CD4-positive, alpha-beta T cell treated with Interleukin-2 at 100 ng/mL for 4 hours (primary cell): ENCODE measurements at places on chromosomes 13 and 19.

GRCh38 chr19:49890349-49891311 is 6.1 kb downstream of the IL4I1 start:
- DNase-seq = peak; percentile 64

- no peak for DNase-seq
These were observed 9.5 kb upstream of the TYK2 start for GRCh38 chr19:10389863-10390262.

GRCh38 chr13:113514847-113515246 is 24.3 kb upstream of the DCUN1D2 start:
- no peak for DNase-seq

GRCh38 chr13:45368005-45368404 is 27.0 kb upstream of the TPT1 start:
- peak; percentile 13 for DNase-seq

DNA sequence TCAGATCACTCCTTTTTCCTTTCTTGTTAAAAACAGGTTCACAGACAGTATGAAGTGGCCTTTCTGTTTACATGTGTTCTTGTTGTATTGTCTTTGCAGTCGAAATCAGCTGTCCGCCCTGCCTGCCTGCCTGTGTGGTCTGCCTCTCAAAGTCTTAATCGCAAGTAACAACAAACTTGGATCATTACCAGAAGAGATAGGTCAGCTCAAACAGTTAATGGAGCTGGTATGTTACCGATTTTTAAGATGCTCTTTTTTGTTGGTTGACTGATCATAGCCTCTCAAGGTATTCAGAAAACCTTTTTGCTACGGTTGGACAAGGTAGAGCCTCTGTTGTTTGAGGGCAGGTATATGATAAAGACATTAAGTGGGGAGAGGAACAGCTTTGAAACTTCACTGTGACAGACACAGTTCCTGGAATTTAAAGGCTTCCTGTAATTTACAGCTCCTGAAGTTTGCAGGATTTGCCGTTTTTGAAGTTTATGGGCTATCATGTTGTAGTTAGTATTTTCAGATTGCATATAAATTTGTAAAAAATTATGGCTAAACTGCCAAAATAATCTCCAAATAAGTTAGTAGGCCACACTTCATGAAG is 116.1 kb downstream of the LRCH1 start:
- no peak for DNase-seq

- DNase-seq = no peak
These were observed 13.6 kb downstream of the CSNK1A1L start for GRCh38 chr13:37091835-37092234.

DNA sequence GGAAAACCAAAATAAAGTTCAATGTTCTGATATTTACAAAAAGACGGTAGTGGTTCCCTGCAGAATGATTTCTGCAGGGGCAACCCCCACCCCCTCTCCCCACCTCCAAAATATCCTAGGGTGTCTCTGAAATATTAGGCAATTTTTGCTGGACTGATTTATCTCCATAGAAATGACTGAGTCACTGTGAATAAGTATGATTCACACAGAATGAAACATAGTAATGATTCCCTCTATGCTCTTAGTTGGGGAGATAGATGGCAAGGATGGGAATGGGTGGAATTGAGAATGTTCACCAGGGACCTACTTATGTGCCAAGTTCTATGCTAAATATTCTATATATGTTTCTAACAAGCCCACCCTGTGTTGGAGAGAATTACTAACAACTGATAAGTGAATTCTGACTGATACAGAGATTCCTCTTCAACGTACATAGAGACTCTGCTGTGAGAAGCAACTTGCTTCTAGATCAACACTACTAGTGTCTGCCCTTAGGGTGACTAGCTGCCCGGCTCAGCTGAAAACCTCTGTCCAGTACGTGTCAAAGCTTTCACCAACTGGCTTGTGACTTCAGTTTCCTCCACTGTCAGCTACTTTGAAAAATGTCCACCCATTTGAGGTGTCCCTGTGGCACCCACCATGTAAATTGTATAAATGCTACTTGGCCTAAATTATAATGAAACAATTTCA is 38.4 kb upstream of the RAP2A start:
- no peak for DNase-seq

GRCh38 chr19:18100710-18101109 is 3.1 kb downstream of the MAST3 start:
- DNase-seq = no peak

DNA sequence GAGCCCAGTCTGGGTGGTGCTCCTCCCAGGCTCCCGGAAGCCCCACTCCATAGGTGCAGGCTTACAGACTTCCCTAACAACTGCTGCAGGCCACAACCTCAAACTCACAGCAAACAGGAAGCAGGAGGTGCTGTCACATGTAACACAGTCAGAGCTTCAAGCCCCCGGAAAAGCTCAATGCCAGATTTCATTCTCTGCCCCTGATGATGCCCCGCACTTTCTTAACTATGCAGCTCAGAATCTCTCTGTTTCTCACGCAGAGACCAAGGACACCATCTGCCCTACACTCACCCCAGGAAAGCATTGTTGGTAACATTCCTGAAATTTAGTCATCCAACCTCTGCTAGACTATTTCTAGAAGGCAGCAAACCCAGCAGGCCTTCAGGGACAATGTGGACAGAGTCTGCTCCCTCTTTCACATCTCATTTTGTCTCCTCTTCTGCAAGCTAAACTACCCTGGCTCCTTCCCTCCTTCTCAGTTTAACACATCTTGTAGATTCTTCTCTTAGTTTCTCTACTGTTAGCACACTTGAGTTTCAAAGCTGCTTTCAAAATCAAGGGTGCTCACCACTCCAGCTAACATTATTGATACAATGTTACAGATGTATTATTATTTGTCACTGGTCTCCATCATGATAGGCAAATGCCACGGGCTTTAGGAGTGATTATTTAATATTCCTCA is 162.5 kb downstream of the KCTD12 start:
- DNase-seq = no peak

DNA sequence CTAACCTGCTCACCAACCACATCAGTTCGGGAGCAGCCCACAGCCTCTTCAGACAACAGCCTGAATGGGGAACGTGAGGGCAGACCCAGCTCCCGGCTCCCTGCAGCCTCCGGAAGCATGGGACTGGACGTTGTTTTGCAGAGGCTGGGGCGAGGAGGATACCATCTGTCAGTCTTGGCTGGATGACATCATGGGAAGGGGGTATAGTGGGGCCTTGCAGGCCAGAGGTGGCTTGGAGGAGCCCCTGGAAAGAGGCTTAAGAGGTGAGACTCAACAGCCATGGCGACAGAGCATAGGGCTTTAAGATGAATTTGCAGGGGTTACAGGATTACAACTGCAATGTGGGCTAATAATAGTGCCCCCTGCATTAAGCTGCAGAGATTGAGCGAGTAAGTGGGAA is 1.5 kb downstream of the FXYD3 start:
- DNase-seq = no peak

GRCh38 chr13:27242702-27243101 is 8.7 kb upstream of the RPL21 start:
- no peak for DNase-seq

DNA sequence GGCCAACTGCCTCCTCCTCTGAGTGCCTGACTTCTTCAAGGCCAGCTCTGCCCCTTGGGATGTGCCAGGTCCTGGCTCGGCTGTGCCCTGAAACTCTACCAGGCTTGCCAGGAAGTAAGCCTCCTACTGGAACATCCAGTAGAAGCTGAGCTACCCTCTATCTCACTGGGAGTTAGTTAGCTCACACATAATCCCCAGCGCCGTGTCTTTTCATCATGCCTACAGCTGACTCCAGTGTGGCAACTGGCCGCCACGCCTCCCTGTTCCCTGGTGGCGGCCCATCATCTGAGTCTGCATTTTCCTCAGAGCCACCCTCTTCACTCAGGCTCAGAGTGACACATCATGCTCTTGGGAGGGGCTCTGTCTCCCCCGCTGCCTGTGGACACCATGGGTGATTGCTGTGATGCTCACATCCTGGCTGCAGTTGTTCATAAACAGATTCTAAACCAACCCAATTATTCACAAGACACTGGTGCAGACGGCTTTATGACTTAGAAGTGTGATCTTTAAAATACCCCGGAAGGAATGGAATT is 131.9 kb upstream of the IRS2 start:
- DNase-seq = no peak

DNA sequence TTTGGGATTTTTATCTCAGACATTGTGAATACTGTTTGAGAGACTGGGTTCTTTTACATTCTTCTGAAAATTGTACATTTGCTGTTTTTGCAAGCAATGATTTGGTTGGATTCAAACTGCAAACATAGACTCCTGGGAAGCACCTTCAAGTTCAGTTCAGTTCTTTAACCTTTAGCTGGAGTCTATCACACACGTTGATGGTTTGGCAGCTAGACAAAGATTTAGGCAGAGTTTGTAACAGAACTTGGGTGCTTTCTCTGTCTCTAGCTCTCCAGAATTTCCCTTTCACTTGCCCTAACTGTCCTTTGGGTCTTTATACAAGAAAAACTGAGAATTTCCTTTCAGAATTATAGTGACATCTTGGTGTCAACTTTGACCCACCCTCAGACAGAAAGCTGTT is 556.6 kb downstream of the DIAPH3 start:
- no peak for DNase-seq

GRCh38 chr19:5189318-5189607 is 151.3 kb downstream of the PTPRS start:
- no peak for DNase-seq
